Thoracic aorta (tissue), 2 donors: ENCODE measurements at places on chromosomes 2 and 18.

DNA sequence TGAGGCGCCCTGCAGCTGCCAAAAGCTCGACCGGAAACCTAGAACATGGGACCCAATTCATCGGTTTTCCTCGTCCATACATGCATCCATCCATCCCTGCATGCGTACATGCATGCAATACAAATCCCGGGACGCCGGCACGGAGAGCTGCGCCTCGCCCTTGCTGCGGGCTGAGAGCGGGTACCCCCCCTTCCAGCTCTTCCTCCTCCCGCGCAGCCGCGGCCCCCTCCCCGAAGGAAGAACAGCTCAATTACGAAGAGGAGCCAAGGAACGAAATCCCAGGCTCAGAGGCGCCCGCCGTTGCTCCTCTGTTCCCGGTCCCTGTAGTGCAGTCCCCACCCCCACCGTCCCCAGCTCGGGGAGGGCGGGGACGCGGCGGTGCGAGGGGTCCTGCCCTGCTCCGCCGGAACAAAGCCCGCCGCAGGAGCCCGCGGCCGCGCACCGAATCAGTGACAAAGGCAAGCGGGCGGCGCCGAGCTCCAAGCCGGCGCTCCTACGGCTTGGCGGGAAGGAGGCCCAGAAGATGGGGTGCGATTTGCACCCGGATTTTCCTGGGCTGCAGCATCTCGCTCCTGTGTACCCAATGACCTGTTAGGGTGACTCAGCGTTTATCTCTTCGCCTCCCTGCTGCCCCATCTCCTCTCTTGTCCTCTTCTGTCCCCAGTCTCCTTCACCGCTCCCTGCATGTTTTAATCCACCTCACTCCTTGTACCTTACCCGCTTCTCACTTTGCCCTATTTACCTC, 8.9 kb upstream of the POU3F3 start:
- no peak for DNase-seq

DNA sequence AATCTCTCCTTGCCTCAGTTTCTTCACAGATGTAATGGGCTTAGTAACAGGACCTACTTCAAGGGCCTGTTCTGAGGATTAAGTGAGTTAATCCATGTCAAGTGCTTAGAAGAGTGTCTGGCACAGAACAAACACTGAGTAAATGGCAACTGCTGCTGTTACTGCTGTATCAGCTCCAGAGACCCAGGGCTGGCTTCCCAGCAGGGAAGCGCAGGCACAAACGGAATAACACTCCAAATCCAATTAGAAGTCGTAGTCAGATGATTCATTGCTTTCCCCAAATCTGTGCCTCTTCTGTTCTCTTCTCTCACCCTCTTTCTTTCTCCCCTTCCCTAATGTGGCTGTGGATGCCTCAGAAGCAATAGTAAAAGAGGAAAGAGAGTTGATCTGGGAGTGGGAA, 101.1 kb upstream of the FZD7 start:
- no peak for DNase-seq

DNA sequence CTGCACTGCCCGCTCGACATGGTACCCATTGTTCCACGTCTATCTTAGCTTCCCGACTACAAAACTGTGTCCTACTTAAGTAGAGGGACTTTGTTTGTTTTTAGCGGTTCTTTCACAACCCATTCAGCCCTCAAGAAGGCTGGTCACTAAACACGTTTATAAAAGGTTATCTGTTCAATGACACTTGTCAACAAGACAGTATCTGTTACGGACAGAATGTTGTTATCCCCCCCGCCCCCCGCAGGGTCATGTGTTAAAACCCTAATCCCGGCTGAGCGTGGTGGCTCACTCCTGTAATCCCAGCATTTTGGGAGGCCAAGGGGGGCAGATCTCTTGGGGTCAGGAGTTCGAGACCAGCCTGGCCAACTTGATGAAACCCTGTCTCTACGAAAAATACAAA, 40.4 kb upstream of the CREG2 start:
- no peak for DNase-seq

- DNase-seq = no peak
Observed at GRCh38 chr2:181977661-181978350, 7.8 kb upstream of the PPP1R1C start.

DNA sequence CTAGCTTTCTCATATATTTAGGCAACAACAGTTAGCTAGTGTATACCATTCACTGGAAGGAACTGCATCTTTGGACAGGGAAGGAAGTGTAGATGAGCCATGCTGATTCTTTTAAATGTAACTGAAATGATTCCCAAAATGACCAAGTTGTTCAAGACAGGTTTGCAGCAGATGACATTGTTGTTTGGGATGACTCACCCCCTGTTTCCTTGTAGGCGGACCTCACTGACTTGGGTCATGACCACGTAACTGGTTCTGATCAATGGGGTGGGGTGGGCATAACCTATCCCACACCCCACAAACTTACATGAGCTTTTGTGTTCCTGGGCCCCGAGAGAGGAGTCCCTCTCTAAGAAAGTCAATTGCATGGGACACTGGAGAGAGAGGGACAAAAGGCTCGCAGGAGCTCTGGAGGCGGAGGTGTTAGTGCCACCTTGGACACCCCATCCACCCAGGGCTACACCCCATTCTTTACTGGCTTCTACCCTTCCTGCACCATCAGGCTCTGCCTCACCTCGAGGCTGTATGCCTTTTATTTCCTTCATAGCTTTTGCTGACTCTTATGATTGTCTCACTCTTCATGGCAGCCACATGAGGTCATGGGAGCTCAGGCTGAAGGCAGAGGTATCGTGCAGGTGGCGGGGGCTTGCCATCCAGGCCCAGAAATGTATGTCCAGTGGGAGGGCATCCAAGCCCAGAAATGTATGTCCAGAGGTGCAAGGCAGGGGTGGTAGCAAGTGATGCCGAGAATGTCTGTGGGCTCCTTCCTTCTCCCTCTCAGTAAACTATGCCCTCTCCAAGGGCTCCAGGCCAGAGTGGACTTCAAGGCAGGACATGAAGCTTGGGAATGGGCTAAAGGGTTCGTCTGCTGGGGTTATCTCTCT, 108.0 kb downstream of the TWIST2 start:
- no peak for DNase-seq

DNA sequence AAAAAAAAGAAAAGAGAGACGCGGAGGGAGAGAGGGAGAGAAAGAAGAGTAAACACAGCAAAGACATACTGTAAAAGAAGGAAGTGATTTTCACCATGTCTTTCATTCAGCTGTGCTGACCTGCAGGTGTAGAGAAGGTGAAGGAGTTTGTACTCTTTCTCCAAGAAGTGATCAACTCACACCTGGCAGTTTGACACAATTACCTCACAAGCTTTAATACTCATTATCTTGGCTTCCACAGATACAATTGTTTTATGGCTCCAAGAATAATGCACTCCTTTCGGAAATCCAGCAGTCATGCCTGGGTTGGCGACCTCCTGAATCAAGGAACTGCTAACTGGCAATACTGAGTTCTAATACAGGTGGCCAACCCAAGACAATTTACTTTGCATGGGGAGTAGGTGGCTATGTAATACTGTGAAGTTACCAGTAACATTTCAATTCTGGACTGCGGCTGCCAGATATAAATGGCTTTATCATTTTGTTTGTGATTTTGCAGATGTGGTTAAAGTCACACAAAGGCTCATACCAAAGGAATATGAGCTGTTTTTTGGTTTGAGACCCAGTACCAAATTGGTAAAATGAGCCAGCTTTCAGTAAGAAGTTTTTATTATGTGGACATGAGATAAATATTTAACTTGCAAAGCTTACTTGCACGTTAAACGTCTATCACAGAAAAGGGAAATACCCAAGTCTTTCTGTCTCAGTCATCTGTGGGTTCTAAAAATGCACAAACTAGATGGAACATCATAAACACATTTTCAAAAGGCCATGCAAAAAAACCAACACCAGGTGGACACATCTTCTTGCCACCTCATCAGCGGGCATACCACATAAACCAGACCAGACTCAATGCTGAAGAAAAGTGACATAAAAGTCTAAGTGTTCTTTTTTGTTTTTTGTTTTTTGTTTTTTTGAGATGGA, 69.3 kb downstream of the NCKAP5 start:
- DNase-seq = no peak

GRCh38 chr18:23683671-23684070, 5.6 kb upstream of the LAMA3 start:
- no peak for DNase-seq

DNA sequence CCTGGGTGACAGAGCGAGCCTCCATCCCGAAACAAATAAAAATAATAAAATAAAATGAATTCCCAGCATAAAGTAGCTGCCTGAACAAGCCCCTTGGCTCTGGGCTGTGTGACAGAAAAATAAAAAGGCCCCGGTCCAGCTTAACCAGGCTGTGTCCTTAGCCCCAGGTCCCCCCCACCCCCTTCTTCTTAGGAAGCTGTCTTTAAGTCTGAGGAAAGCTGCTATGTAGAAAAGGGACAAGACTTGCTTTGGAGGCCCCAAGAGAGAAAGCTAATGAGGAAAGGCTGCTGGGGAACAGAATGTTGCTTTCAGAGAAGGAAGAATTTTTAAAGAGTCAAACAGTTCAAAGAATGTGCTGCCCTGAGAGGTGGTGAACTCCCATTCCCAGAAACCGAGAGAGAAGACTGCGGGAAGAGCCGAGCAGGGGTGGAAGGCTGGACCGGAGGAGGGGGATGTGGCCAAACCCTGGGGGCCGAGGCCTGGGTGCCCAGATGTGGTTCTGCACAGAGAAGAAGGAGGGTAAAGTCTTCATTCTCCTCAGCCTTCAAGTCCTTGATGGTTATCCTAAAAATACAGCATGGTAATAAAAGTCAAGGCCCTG, 61.9 kb downstream of the CENPO start:
- DNase-seq = no peak

DNA sequence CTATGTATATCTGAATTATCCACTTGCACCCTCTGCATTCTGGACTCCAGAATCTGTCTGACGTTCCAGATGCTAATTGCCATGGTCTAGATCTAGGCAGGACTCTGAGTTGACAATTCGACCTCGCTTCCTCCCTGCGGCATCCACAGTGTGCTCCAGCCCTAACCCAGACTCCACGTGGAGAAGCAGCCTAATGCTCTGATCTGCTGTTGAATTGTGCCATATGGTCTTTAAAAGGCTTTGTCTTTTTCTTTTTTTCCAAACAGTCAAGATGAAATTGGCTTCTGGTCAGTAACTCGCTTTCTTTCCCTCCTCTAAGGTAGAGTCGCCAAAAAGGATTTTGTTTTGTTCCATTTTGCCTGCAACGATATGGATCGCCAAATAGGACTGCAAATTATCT, 752.6 kb upstream of the ID2 start:
- DNase-seq = no peak

- DNase-seq = no peak
Observed at GRCh38 chr18:54787121-54787520, 41.2 kb upstream of the RAB27B start.

- DNase-seq = no peak
Observed at GRCh38 chr18:40006634-40007033, 1948.4 kb upstream of the PIK3C3 start.

DNA sequence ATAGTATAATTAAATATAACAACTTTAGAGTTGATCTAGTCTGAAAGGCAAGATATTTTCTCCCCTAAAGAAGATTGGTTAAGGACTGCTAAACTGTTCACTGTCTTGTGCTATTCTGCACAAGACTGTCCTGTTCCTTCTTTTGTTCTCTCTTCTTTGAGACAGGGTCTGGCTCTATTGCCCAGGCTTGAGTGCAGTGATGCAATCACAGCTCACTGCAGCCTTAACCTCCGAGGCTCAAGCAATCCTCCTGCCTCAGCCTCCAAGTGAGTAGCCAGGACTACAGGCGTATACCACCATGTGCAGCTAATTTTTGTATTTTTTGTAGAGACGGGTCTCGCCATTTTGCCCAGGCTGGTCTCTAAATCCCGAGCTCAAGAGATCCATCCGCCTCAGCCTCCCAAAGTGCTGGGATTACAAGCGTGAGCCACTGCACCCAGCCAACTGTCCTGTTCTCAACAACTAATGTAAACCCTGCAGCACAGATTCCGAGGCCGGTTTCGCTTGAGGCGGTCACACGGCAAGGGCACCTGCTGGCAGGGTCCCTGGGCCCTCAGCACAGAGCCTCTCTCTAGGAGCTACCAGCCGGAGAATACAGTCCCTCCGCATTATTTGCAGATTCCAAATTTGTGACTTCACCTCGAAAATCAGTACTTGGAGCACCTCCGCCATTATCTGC, 16.4 kb downstream of the PXDN start:
- DNase-seq = no peak

DNA sequence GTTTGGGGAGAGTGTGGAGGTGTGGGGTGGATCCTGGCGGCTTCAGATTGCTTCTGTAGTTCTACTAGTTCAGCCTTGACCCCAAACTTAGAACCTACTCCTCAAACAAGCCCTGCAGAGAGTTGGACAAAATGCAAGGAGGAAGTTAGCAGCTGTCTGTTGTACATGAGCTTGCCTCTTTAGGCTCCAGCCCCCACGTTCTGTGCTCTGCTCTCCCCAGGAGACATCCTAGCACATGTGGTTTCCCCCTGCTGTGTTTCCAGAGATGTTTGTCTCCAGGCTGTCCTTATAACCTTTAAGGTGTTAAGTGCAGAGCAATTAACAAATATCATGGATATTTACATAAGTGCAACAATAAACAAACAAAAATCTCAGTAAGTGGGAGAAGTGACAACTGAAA, 111.1 kb downstream of the ACOXL start:
- DNase-seq = no peak

DNA sequence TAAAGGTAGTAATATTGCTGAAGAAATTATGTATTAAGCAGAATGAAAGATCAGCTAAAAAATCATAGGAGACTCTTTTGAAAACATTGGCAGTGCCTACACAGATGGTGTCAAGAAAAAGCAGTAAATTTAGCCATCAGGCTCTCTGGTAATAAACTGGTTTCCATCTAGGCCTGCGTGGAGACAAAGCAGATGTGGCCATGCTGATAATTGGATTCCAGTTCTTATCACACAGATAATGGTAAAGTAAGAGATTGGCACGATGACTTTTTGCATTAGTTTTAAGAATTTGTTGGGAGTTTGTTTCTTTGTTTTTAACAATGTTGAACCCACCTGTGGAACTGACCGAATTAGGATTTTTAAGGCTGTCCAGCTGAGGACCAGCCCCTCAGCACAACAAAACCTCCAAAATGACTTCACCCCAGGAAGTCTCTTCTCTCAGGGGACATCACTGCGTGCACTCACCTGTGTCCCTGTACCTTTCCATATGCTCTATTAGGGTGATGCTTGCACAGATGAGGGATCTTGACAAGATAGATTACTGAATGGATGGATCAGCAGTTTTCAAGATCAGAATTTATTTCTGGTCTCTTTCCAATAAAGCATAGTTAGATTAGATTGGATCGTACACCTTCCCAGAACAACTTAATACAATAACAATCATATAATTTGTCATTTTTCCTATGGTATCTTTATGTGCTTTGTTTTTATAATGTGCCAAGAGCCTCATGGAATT, 69.1 kb upstream of the DNAJC10 start:
- no peak for DNase-seq

- no peak for DNase-seq
Observed at GRCh38 chr2:167706800-167707199, 540.6 kb downstream of the STK39 start.
